ENCODE measurements at places on chromosomes 1 and 21. TPM values are rescaled to one million over a fixed set of nuclear protein-coding genes. Genes with fewer than 3 reads are reported as not detected.

Gene RAB7B
- not detected for total RNA-seq

Gene SYTL1
- total RNA-seq: 136 TPM

Gene SPRR2G
- total RNA-seq: not detected

Gene SPRR4
- not detected for total RNA-seq

Gene TAS1R1
- total RNA-seq: 0.08 TPM

Gene SDE2
- 20.1 TPM for total RNA-seq

Gene DMRTA2
- not detected for total RNA-seq

Gene ANXA9
- not detected for total RNA-seq

- DNase-seq: no peak
These were observed 1.2 kb downstream of the NASP start for GRCh38 chr1:45585110-45585426.

- DNase-seq: no peak
These were observed 36.6 kb downstream of the WNT3A start for GRCh38 chr1:228043281-228043848.

DNA sequence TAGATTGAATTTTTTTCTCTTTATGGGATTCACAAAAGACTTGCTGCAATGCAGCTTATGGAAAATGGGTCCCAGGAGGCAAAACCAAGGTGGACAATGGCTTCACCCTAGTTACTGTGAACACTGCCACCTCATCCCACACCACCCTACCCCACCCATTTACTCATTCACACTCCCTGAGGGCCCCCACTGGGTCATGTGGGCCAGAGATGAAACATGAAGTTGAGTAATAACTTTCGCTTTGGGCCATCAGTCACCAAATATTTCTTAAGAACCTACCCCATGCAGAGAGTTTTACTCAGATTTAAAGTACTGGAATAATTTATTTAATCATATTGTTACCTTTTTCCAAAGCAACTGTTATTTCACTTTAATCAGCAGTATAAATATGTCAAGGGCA lies 191.8 kb downstream of the TPR start:
- no peak for DNase-seq

- DNase-seq: no peak
These were observed 607 bp downstream of the BTG3 start for GRCh38 chr21:17612023-17612564.

- no peak for DNase-seq
These were observed 6.8 kb upstream of the BCAS2 start for GRCh38 chr1:114588196-114588689.

DNA sequence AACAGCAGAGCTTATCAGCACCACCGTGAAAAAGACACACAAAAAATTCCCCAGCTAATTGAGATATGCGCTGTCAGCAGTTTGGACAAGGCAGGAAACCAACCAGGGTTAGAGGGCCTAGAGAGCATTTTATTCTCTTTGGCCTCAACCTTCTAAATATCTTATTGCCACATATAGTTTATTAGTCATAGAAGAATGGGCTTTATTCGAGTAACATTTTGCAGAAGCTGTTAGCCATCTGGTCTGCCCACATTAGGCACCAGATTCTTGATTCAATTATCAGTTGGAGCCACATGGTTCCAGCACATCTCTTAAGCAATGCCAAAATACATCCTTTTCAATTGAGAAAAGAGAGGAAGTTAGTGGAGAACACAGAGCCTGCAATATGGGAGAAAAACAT lies 109.9 kb upstream of the CXADR start:
- no peak for DNase-seq

GRCh38 chr21:44682580-44683151 lies 703 bp upstream of the KRTAP12-1 start:
- no peak for DNase-seq

DNA sequence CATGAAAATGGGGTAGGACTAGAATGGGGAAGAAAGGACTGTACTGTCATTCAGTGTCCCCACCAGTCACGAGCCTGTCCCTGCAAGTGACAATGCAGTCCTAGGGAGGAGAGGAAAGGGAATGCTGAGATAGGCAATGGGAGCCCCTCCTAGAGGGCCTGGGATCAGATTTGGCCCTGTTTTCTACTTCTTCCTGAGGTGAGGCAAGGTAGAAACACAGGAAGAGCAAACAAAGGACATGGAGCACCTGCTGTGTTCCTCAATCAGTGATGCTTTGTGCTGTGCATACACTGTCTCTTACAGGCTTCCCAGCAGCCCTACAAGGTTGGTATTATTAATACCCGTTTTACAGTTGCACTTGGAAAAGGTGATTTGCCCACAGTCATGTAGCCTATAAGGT lies 6.1 kb downstream of the FABP3 start:
- DNase-seq: no peak

DNA sequence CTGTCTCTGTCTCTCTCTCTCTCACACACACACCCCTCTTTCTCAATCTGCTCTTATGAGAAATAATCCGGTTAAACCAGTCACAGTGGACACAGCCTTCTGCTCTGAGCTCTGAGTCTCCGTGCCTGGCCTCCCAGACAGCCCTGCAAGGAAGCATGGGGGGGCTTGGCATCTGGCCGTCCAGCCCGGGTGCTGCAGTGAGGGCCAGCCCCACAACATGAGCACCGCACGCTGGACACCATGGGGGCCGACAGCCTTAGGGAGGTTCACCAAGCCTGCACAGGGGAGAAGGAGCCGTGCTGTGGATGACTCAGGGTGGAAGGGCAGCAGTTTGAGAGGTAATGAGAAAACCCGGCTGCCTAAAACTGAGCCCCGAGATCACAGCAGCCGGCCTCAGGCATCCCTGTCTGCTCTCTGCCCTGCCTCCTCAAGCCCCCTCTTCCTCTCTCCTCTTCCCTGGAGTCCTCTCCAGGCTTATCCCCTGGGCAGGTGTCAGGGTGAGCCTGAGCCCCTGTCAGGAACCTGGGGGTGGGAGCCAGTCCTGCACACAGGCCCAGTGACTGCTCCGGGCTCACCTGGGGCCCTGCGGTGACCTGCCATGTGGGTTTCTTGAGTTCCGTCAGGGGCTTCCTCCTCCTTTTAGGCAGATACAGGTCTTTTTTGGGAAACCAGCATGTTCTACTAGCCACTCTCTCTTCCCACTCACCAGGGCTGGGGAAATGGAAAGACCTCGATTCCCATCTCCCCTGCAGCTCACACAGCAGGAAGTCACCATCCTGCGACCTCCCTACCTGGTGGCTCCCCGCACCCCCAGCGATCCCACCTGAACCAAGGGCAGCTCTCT lies 92.8 kb downstream of the ITPKB start:
- DNase-seq: no peak

DNA sequence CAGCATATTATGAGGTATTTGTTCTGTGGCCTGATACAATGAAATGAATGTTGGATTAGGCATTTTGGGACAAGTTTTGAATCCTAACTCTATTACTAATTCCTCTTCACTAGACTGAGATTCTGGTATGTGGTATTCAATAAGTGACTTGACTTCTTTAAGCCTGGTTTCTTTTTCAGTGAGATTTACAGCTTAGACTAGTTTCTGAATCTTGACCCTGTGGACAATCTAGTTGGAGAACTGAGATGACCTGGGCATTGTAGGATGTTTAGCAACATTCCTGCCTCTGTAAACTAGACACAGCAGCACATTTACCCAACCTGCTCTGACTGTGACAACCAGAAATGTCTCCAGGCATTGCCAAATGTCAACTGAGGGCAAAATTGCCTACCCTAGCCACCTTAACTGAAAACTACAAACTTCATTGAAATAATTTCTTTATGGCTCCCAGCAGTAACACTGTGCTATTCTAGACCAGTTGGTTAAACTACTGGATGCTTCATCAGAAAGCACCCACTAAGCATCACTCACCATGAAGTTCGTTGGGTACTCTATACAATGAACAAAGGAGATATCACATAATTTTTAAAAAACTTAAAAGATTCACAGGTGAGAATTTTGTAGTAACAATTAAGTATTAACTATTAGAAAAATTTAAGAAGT lies 16.8 kb downstream of the PTPRC start:
- no peak for DNase-seq

DNA sequence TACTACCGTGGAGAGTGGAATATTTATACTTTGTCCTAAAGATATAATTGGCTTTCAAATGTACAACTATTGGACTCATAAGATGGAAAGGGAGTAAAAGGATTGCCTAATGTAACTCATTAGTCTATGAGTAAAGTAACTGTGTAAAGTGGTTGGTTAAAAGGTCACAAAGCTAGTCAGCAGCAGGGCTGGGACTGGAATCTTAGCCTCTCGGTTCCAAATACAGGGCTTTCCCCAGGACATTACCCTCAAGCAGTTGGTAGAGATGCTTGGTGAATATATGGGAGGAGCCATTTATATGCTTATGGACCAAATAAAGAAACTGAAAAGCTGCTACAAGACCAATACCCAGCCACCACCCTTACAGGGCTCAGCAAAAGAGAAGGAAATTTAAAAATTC lies 283.7 kb downstream of the HLX start:
- no peak for DNase-seq

- no peak for DNase-seq
These were observed at the start of gene SLC9C2 for GRCh38 chr1:173603056-173603591. Gene SLC9C2 (minus strand): TSS chr1:173603072. CDS start chr1:173601776, 1,296 bp downstream.

DNA sequence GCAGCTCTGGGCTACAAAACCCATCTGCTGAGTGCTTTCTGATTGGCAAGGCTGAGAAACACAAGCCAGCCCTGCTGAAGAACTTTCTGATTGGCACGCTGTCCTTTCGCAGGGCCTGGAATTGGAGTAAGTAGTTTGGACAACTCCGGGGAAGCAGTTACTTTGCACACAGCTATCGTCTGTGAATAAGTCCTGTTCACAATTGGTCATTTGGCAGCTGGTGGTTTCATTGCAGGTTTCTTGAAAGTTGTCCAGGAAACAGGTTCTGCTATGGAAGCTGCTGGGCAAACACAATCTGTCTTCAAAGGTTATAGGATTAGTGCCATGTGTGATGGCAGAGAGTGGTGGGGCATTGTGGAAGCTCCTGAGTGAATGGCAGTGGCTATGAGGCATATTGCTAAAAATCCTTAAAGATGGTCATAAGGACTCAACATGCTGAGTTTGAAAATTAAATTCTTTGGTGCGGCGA lies at the start of gene KRTAP27-1:
KRTAP27-1 (minus strand) TSS at position 419 of the 469 bp plus-strand sequence; CDS start at position 393, 26 bp downstream.
- DNase-seq: no peak

DNA sequence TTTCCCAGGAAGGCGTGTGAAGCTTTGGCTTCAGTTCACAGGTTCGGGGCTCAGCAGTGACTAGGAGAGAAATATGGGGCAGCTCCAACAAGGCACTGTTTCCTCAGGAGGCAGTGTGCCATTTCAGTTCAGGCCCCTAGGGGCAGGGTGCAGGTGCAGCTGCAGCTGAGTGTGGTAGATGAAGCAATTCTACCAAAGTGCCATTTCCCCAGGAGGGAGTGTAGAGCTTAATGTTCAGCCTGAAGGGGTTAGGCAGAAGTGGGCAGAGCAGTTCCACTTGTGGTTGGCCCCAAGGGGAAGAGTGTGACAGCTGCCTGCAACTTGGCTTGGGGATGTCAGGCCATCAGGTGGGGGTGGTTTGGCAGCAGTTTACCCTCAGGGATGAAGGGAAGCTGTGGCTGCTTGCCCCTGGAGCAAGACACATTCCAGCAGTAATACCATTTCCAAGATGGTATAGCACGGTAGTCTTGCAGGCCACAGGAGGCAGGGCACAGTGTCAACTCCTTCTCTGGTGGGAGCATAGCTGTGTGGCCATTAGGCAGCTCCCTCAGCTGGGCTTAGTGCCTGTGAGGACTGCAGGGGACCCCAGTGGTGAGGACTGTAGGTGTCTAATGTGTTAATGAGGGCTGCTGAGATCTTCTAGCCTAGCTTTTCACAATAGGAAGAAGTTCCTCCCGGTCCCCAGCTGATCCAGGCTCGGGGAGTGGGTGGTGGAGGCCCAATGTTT lies 34.7 kb downstream of the RGSL1 start:
- DNase-seq: no peak

DNA sequence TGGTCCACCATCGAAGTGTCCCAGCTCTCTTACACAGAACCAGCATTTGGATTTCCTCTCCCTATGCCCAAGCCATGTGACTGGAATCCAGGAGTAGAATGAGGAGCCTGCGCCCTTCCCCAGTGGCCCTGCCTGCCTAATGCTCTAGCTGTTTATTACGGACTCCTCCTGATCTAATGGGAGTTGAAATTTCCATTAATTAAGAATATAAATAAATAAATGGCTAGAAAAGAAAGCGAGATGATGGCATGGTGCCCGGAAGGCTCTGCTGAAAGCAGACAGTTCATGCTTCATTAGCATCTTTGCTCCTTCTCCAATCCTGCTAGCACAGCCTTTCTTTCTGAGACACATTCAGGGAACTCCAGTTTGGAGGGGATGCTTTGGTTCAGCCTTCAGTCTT lies 216.2 kb downstream of the SEC16B start:
- no peak for DNase-seq

- DNase-seq: no peak
These were observed 28.5 kb downstream of the LRRC8B start for GRCh38 chr1:89553157-89553556.

DNA sequence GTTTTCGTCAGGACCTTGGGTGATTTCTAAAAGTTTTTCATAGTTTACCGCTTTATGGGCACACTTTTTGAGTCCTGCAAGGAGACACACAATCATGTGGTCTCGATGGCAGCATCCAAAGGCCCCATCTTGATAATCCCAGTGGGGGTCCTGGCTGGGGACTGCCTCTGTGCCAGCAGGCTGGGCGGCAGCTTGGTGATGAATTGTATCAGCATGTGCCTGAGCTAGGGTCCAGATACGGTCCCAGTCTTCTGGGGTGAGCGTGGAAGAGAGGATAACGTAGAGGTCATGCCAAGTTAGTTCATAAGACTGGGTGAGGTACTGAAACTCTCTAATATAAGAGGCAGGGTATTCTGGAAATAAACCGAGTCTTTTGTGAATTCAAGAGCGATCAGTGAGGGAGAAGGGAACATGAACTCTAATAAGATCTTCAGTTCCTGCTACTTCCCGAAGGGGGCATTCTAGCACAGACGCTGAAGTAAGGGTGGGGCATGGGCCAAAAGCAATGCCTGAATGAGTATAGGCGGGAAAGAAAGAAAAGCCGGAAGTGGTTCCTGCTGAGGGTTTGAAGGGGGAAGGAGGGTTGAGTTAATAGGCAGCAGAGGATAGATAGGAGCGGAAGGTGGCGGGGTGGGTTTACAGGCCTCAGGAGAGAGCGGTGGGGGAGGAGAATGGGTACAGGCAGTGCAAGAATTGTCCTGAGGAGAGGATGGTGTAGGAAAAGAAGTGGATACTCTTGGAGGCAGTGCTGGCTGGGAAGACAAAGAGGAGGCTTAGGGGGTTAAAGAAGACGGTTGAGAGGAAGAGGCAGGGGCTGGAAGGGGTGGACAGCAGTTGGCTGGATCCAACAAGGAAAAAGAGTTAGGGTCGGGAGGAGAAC lies 1.6 kb downstream of the ERVH48-1 start:
- DNase-seq: peak; percentile 81

- no peak for DNase-seq
These were observed 261.2 kb downstream of the S1PR1 start for GRCh38 chr1:101497881-101498559.

Data from activated CD4-positive, alpha-beta memory T cell treated with anti-CD3 and anti-CD28 coated beads, Interleukin-2, amount 10 ng/mL, durations not matched to agents 7 days and 5 days (primary cell).